Tibial nerve (tissue), 4 donors: ENCODE measurements at places on chromosomes 11 and 22. TPM values are rescaled to one million over a fixed set of nuclear protein-coding genes. Genes with fewer than 3 reads are reported as not detected.

DNA sequence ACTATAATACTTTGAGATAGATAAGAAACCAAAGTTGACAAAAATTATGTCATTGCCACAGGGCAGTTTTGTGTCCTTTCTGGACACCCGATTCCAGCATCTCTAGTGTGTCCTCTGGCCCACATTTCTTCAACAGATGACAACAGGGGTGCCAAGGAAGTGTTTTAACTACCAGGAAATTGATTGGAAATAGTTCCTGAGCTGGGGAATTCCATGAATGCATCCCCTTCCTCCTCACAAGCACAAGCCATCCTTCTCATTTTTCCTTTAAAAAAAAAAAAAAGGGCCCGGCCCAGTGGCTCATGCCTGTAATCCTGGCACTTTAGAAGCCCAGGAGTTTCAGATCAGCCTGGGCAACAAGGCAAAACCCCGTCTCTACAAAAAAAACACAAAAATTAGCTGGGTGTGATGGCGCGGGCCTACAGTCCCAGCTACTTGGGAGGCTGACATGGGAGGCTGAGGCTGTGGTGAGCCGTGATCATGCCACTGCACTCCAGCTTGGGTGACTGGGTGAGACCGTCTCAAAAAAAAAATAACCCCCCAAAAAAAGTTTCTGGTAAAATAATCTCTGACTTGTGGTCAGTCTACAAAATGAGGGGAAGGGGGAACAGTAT is 797 bp upstream of the B3GAT3 start:
- no peak for DNase-seq
- peaks cover 15% of the 10 kb centered on the region for H3K4me1 ChIP-seq
- H3K27me3 ChIP-seq = no peaks in the 10 kb centered on the region
- H3K4me3 ChIP-seq = peak overlapping the region; percentile 92
- peaks cover 16% of the 10 kb centered on the region for H3K36me3 ChIP-seq

TPBGL gene
- 1.0 TPM for total RNA-seq

GRCh38 chr11:17014833-17015626 is 816 bp upstream of the PLEKHA7 start:
- no peaks in the 10 kb centered on the region for H3K27me3 ChIP-seq
- no peaks in the 10 kb centered on the region for H3K36me3 ChIP-seq
- peak overlapping the region; percentile 71 for H3K4me3 ChIP-seq
- DNase-seq = peak; percentile 14

- H3K27ac ChIP-seq = no peak overlapping the region
- DNase-seq = no peak
- no peaks in the 10 kb centered on the region for H3K36me3 ChIP-seq
- H3K4me1 ChIP-seq = no peaks in the 10 kb centered on the region
These were observed 179.0 kb downstream of the GRM5 start for GRCh38 chr11:88886796-88887195.

DNA sequence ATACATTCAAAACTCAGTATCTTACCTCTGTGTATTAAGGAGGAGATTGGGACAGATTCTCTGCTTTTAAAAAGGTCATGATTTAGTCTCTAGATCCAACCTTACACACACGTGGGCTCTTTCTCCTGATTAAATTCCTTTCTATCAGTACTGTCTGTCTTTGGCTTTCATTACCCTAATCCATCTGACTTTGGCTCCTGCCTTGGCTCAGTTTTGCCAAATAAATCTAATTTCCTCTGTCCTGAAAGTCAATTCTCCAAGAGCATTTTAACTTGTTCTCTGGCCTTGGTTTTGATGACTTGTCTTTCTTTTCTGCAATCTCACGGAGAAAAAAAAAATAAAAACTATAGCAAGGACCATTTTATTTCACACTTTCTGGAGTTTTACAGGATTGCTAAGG is 176.6 kb upstream of the PDGFD start:
- H3K36me3 ChIP-seq = no peaks in the 10 kb centered on the region
- H3K27ac ChIP-seq = no peak overlapping the region
- H3K4me3 ChIP-seq = no peak overlapping the region
- H3K4me1 ChIP-seq = no peaks in the 10 kb centered on the region
- DNase-seq = no peak
- H3K27me3 ChIP-seq = no peaks in the 10 kb centered on the region

OR2AG2 gene
- 0.22 TPM for total RNA-seq

GRCh38 chr11:73466643-73467042 is 90.4 kb downstream of the RELT start:
- H3K4me3 ChIP-seq = no peak overlapping the region
- DNase-seq = no peak
- H3K27me3 ChIP-seq = no peaks in the 10 kb centered on the region
- H3K27ac ChIP-seq = no peak overlapping the region
- H3K4me1 ChIP-seq = no peaks in the 10 kb centered on the region

GRCh38 chr11:95222817-95223216 is 8.2 kb downstream of the SESN3 start:
- no peaks in the 10 kb centered on the region for H3K36me3 ChIP-seq
- H3K27ac ChIP-seq = no peak overlapping the region
- H3K4me1 ChIP-seq = peaks cover 52% of the 10 kb centered on the region
- no peak overlapping the region for H3K4me3 ChIP-seq
- DNase-seq = no peak
- no peaks in the 10 kb centered on the region for H3K27me3 ChIP-seq

ASCC2 gene
- total RNA-seq = 39.8 TPM

HDHD5 gene
- 42.5 TPM for total RNA-seq

GRCh38 chr11:1877211-1878136 is 14.2 kb downstream of the PRR33 start:
- H3K27me3 ChIP-seq = no peaks in the 10 kb centered on the region
- peak; percentile 19 for DNase-seq
- no peaks in the 10 kb centered on the region for H3K36me3 ChIP-seq
- peaks cover 48% of the 10 kb centered on the region for H3K4me1 ChIP-seq

- no peaks in the 10 kb centered on the region for H3K27me3 ChIP-seq
- no peak for DNase-seq
- H3K4me1 ChIP-seq = no peaks in the 10 kb centered on the region
- no peak overlapping the region for H3K27ac ChIP-seq
- H3K36me3 ChIP-seq = no peaks in the 10 kb centered on the region
These were observed 20.4 kb downstream of the WT1 start for GRCh38 chr11:32414925-32415324.

DNA sequence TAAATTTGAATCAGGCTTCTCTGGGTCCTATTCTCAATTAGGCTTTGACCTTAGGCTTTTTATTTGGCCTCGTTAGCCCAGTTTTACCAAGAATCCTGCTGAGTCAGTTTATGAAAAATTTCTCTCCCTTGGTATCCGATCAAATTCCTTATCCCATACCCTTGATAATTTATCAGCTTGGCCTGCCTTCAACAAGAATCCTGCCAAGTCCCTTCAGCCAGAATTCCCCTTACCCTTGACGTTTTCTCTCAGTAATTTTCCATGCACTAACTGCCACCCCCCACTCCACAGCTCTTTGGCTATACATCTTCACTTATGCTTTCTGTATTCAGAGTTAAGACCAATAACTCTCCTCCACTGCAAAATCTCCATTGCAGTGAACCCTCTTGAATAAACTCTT is 811.0 kb upstream of the CCDC90B start:
- no peaks in the 10 kb centered on the region for H3K27me3 ChIP-seq
- H3K36me3 ChIP-seq = no peaks in the 10 kb centered on the region
- H3K4me1 ChIP-seq = no peaks in the 10 kb centered on the region
- no peak for DNase-seq
- no peak overlapping the region for H3K4me3 ChIP-seq

UPK3A gene
- not detected for total RNA-seq

GGTLC3 gene
- total RNA-seq = not detected

INS gene
- total RNA-seq = 1.8 TPM

OR51T1 gene
- not detected for total RNA-seq

GRCh38 chr22:47209547-47210023 is 447.1 kb downstream of the TBC1D22A start:
- no peak for DNase-seq
- no peak overlapping the region for H3K4me3 ChIP-seq
- H3K4me1 ChIP-seq = no peaks in the 10 kb centered on the region
- no peaks in the 10 kb centered on the region for H3K36me3 ChIP-seq
- H3K27ac ChIP-seq = no peak overlapping the region
- no peaks in the 10 kb centered on the region for H3K27me3 ChIP-seq
